ENCODE measurements at places on chromosomes 4 and X.

- H3K4me3 ChIP-seq: no peak overlapping the region
- no peak for DNase-seq
- H3K27me3 ChIP-seq: peaks cover 3% of the 10 kb centered on the region
- no peaks in the 10 kb centered on the region for H3K36me3 ChIP-seq
- H3K4me1 ChIP-seq: no peaks in the 10 kb centered on the region
- no peak overlapping the region for H3K27ac ChIP-seq
These were observed 207.4 kb downstream of the TMA16 start for GRCh38 chr4:163701916-163702315.

DNA sequence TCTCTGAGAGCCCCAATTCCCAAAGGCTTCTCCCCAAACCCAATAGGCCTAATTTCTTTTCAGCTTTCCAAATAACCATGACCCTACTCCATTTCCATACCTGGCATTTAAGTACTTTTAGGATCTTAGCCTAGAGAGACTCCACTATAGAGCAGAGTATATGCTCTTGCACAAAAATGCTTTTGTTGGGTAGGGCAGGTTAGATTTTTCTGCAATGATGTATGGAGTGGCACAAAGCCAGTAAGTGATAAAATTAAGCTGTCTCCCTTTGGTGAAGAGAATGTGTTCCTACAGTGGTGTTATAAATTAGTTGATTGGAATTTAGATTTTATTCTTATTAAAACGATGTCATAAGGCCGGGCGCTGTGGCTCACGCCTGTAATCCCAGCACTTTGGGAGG is 124.9 kb downstream of the INPP4B start:
- H3K27me3 ChIP-seq: no peaks in the 10 kb centered on the region
- H3K36me3 ChIP-seq: no peaks in the 10 kb centered on the region
- H3K4me3 ChIP-seq: no peak overlapping the region
- H3K4me1 ChIP-seq: peaks cover 10% of the 10 kb centered on the region

GRCh38 chrX:69055193-69055592 is 110.1 kb downstream of the PJA1 start:
- no peak for DNase-seq
- no peaks in the 10 kb centered on the region for H3K4me1 ChIP-seq
- H3K4me3 ChIP-seq: no peak overlapping the region
- no peaks in the 10 kb centered on the region for H3K27me3 ChIP-seq
- H3K27ac ChIP-seq: no peak overlapping the region
- H3K36me3 ChIP-seq: no peaks in the 10 kb centered on the region

DNA sequence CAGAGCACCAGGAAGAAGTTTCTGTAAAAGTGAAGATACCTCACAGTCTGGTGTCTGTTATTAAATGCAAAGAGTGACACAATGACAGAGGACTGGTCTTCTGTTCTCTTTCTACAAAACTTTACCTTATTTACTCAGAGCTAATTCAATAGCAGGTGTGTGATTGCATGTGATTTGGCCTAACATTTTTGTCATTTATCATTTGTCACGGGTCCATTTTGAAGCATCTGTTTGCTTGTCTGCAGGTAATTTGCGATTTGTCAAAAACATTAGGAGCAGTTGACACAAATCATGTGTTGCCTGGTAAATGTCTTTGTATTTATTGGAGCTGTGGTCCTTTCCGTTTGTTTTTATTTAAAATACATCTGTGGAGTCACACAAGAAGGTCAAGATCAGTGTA is 1232.4 kb downstream of the STIM2 start:
- DNase-seq: no peak
- H3K4me1 ChIP-seq: no peaks in the 10 kb centered on the region
- no peak overlapping the region for H3K27ac ChIP-seq
- no peak overlapping the region for H3K4me3 ChIP-seq
- no peaks in the 10 kb centered on the region for H3K27me3 ChIP-seq

DNA sequence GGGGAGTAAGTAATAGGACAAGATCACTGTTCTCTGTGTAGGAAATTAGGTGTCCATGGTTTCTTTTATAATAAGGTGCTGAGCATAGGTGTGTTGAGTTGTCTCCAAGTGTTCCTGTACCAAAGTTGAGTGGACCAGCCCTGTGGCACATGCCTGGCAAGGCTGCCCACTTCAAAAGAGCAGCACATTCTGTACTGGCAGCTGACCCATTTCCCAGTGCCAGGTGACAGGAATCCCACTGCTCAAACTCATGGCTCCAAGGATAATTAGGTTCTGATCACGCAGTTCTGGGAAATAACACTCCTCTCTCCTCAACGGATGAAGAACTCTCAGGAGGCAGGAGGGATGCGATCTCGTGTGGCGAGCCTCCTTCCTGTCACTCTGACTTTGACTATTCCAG is 12.8 kb upstream of the LGI2 start:
- H3K27me3 ChIP-seq: peaks cover 14% of the 10 kb centered on the region
- no peak overlapping the region for H3K27ac ChIP-seq
- H3K4me3 ChIP-seq: no peak overlapping the region
- no peaks in the 10 kb centered on the region for H3K4me1 ChIP-seq
- DNase-seq: no peak

- no peaks in the 10 kb centered on the region for H3K36me3 ChIP-seq
- no peak overlapping the region for H3K4me3 ChIP-seq
- H3K27ac ChIP-seq: peak overlapping the region; percentile 51
- H3K4me1 ChIP-seq: peaks cover 51% of the 10 kb centered on the region
These were observed 169.2 kb downstream of the TMA16 start for GRCh38 chr4:163663454-163664225.

- H3K4me1 ChIP-seq: peaks cover 14% of the 10 kb centered on the region
- no peaks in the 10 kb centered on the region for H3K36me3 ChIP-seq
- no peak overlapping the region for H3K4me3 ChIP-seq
- no peak overlapping the region for H3K27ac ChIP-seq
These were observed 254.1 kb upstream of the KLF3 start for GRCh38 chr4:38409852-38410251.

DNA sequence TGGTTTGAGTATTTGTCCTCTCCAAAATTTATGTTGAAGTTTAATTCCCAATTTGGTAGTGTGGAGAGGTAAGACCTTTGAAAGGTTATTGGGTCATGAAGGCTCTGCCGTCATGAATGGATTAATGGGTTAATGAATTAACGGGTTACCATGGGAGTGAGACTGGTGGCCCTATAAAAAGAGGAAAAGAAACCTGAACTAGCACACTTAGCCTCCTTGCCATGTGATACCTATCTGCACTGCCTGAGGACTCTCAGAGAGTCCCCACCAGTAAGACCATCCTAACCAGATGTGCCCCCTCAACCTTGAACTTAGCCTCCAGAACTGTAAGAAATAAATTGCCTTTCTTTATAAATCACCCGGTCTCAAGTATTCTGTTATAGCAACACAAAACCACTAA is 39.3 kb downstream of the PAGE1 start:
- no peak overlapping the region for H3K4me3 ChIP-seq
- DNase-seq: no peak
- no peak overlapping the region for H3K27ac ChIP-seq
- H3K27me3 ChIP-seq: no peaks in the 10 kb centered on the region

DNA sequence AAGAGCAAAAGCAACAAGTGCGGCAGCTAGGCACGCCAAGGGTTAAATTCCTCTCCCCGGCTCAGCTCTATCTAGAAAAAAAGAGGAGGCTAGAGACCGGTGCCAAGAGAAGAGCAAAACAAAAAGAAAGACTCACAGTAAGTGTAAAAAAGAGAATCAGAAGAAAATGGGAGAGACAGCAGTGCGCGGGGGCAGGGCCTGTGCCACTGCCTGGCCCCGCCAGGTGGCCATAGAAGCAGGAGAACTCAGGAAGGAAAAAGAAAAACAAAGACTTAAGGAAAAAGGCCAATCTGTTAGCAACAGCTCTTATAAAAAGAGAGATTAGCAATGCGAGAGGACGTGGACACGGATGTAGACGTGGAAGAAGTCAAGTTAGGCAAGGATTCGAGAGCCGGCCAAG is 3.2 kb downstream of the ACOX3 start:
- H3K4me3 ChIP-seq: no peak overlapping the region
- H3K27ac ChIP-seq: no peak overlapping the region
- H3K4me1 ChIP-seq: peaks cover 65% of the 10 kb centered on the region

DNA sequence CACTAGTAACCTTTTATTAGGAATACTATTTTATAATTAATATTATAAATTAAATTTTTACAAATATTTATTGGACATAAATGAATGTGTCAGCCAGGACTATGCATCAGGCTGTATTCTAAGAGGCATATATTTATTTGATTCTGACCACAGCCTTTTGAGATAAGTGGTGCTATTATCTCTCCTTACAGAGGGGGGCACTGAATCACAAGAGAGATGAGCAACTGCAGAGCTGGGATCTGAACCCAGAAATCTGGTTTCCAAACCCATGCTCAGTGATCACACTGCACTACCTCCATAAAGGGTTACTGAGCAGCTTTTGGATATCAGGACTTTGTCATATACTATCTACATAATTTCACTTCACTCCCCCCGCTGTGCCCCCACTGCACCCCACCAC is 322.0 kb downstream of the TMA16 start:
- no peak overlapping the region for H3K4me3 ChIP-seq
- H3K27me3 ChIP-seq: no peaks in the 10 kb centered on the region
- H3K36me3 ChIP-seq: no peaks in the 10 kb centered on the region

- peaks cover 24% of the 10 kb centered on the region for H3K4me1 ChIP-seq
- DNase-seq: peak; percentile 22
- peaks cover 2% of the 10 kb centered on the region for H3K27me3 ChIP-seq
- no peaks in the 10 kb centered on the region for H3K36me3 ChIP-seq
- peak overlapping the region; percentile 67 for H3K4me3 ChIP-seq
These were observed 7.4 kb upstream of the MGST2 start for GRCh38 chr4:139658185-139658584.

- H3K4me1 ChIP-seq: no peaks in the 10 kb centered on the region
- no peak for DNase-seq
- H3K4me3 ChIP-seq: no peak overlapping the region
- no peaks in the 10 kb centered on the region for H3K36me3 ChIP-seq
These were observed 20.9 kb upstream of the PLAC1 start for GRCh38 chrX:134679221-134679620.

DNA sequence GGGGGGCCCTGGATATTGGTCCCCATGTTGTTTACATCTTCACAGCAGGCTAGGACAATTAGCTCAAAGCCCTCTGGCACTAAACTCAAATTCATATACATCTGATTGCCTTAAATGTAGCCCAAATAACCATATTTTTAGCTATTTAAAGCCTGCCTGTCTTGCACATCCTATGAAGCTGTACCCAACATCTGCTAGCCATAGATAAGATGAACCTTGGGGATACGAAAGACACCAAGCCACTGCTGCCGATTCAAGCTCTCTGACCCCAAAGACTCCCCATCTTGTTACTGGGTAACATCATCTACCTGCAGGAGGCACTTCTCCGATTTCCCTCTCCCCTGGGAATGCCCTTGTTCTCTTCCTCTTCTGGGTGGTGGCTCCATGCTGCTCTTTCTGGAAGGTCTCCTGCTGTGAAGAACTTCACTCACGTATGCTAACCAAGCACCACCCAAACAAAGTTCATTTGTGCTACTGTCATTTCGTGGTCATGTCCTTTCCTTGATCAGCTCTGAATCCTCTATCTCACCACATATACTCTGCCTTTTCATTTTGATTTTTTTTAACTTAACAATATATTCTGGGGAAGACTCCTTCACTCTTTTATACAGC is 107.7 kb upstream of the ATXN3L start:
- H3K27me3 ChIP-seq: no peaks in the 10 kb centered on the region
- no peak for DNase-seq
- peaks cover 23% of the 10 kb centered on the region for H3K4me1 ChIP-seq
- no peak overlapping the region for H3K27ac ChIP-seq
- H3K4me3 ChIP-seq: no peak overlapping the region
